ENCODE measurements at places on chromosomes 12 and 14.

GRCh38 chr12:60169904-60170303, 574.1 kb downstream of the SLC16A7 start:
- DNase-seq: no peak

- DNase-seq: no peak
These were observed 626.0 kb upstream of the SEL1L start for GRCh38 chr14:82159624-82160023.

- no peak for DNase-seq
These were observed 260.8 kb downstream of the SYT1 start for GRCh38 chr12:79125358-79125757.

GRCh38 chr14:89428546-89429198, 11.6 kb upstream of the FOXN3 start:
- DNase-seq: no peak

DNA sequence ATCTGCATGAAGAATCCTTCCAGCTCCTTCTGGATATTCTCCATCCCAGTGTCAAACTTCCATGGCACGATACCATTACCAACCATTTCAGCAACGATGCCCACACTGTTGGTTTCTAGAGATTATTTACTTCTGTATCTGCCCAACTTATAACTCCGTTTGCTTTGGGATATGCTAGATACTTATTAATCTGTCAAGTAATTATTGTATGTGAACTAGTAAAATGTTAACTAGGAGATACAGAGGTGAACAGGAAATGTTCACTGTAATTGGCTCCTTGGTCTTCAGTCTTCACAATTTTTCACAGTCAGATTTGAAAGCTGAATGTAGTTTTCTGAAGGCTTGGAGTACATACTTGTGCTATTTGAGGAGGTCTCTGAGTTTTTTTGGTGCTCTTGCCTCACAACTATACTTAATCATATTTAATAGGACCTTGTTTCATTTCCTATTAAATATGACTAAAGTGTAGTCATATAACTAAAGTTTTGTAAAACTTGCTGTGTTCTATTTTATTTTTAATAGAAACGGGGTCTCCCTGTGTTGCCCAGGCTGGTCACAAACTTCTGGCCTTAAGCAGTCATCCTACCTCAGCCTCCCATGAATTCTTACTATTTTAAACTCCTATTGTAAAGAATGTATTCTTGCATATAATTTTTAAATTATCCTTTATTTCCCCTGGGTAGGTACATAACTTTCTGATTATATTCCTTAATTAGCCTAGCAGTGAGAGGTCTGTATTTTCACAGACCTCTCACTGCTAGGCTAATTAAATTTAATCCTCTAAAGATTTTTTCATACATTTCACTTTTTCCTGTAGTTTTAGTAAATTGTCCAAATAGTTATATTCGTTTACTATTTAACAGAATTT, 79.7 kb downstream of the FGD4 start:
- no peak for DNase-seq

- DNase-seq: no peak
These were observed 55.9 kb downstream of the FERMT2 start for GRCh38 chr14:52895000-52895399.

DNA sequence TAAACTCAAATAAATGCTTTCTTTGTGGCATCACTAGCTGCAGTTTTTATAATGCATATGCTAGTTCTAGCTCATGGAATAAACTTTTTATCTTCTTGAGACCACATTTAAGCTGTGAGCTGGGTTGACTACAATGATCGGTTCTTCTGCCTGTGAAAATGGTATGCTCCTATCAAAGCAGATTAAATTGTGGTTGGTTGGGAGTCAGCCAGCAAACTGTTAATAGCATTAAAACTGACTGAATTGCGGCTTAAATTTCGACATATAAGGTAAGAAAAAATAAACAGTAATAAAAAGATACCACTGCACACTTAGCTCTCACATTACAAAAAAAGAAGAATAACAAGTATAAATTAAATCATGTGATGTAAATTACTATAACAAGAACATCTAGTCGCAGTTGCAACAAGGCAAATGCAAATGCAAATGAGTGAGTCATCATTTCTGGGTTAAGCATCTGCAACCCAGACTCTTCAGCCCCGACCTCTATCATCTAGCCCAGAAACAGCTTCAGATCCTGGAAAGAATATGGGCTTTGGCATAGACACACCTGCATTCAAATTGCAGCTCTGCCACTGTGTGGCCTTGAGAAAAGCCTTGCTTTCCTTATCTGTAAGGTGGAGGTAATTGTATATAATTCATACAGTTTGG, 19.8 kb upstream of the DHRS7 start:
- no peak for DNase-seq

DNA sequence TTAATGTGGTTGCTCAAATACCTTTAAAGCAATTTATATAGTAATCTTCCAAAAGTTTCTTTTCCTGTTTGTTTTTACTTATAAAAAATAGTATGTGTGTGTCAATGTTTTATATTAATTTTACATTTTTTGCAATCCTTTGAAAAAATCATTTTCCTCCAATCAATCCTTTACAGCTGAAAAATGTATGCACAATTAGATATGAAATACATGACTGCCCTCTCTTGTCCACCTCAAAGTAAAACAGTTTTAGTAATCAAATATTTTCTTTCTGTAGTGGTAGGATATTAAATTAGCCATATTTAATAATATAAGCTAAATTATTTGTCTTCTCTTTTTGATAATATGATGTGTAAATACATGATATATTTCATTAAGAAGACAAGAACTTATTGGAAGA, 269.9 kb downstream of the ADAMTS20 start:
- no peak for DNase-seq

GRCh38 chr12:109563291-109564284, 9.7 kb downstream of the MMAB start:
- no peak for DNase-seq

GRCh38 chr12:75564398-75564797, 53.0 kb upstream of the KRR1 start:
- no peak for DNase-seq
